ENCODE measurements at places on chromosomes 6 and 20.

- no peak for DNase-seq
Measured at GRCh38 chr6:86581833-86582232, 355.5 kb upstream of the HTR1E start.

- peak; percentile 51 for DNase-seq
Measured at GRCh38 chr6:41239467-41240159, 11.5 kb downstream of the TREML4 start.

GRCh38 chr6:7052443-7053011, 55.2 kb upstream of the RREB1 start:
- peak; percentile 45 for DNase-seq

DNA sequence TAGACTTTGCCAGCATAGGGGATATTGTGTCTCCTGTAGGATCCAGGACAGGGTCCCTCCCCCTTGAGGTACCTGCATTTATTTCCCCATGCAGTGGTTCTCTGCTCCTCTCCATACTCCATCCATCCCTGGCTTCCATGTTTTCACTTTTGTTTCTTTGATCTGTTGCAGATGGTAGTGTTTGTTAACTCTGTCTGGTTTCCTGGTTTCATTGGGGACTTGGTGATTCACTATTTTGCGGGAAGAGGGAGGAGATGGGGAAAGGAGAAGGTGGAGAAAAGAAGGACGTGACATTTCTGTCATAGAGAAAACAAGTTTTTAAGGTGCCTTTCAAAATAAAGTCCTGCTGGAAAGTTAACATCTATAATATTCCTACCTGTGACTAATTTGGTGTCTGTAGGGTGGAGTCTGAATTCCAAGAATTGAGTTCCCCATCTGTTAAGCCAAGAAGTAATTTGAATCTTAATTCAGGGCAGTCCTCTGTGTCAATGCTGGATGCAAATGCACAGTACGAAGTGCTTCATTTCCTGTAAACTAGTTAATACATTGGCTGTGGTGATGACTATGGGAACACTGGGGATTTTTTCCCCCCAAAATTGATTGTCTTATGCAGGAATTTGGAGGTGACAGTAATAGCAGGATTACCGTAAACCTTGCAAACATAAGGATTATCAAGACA, 6.9 kb upstream of the RNF144B start:
- no peak for DNase-seq

- no peak for DNase-seq
Measured at GRCh38 chr20:8062756-8063155, 43.2 kb upstream of the TMX4 start.

DNA sequence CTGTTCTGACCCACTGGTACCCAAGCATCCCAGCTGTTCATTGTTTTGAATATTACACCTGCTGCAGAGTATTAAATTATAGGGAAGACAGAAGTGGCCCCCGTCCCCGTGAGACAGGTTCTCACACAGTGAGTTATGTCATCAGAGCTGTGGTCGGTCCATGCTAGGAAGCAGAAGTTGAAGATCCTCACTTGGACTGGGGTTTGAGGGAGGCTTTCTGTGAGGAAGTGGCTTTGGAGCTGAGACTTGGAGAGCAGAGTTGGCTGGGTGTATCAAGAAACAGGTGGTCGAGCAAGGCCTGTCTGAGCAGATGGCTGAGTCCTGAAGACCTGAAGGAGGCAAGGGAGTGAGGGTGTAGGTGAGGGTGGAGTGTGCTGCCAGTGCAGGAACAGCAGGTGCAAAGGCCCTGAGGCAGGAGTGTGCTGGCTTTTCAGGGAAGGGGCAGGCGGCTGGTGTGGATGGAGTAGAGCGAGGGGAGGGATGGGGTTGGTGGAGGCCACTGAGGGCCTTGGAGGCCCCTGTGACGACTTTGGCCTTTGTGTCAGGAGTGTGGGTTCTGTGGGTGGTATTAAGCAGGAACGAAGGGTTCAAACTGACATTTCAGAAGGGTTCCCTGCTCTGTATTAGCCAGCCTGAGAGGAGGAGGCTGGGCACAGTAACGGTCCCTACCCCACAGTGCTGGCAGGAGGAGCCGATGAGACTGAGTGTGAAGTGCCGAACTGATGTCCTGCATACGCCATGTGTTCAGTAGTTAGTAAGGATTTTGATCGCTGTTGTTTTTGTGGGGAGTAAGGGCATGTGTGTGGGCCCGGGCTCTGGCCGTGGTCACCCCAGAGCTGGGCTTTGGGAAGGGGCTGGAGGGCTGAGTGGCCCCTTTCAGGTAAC, 11.8 kb downstream of the SRC start:
- DNase-seq, result no peak

DNA sequence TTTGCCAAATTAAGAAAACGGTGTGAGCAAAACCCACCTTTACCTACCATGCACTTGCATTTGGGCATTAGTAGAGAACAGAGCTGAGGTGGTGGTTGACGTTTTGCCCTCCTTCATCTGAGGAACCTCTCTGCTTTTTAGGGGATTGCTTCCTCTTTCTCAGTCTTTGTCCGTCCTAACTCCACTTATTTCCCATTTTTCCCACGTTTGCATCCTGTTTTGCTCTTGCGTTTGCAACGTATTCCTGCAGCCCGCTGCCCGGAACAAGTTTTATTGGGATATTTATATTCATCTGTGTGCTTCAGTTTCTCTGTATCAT, 374 bp upstream of the SERINC1 start:
- DNase-seq, result no peak

- DNase-seq, result no peak
Measured at GRCh38 chr6:101146389-101146788, 247.1 kb upstream of the GRIK2 start.

- no peak for DNase-seq
Measured at GRCh38 chr6:14270925-14271788, 153.6 kb downstream of the CD83 start.

DNA sequence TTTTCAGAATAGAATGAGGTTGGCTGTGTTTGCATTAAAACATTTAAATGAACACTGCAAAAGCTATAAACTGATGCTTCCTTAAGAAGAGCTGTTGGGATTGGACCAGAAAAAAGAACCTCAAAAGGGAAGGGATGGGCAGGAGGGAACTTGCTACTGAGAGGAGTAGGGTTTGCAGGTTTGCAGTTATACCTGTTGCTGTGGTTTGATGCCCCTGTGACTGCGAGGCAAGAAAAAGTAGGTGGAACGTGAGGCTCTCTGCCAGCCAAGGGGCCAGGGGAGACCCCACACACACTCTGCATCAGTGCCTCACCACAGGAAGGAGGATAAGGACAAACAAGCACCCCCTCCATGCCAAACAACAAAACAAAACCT, 197.2 kb downstream of the BCAS1 start:
- DNase-seq, result no peak

- no peak for DNase-seq
Measured at GRCh38 chr6:135657207-135657606, 159.7 kb upstream of the AHI1 start.

DNA sequence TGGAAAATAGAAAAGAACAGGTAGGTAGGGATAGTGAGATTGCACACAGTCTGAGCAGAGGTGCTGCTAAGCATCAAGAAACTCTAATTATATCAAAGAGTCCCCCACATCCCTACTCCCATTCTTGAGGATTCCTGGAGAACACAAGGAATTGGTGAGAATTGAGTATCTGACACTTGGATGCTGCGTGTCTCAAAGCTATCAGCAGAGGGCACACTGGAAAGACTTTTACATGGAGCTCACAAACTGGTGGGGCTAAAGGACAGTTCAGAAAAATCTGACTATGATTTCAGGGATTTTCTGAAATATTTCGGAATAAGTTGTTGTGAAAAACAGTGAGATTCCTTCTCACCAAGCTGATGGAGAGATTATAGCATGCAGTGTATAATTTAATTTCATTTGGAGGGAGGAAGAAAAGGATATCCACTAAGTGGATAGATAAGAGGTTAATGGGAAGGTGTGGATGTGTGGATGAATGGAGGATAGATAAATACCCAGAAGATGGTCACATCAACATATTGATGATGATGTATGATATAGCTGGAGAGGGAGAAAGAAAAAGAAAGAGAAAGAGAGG, 215.4 kb upstream of the DEFB112 start:
- DNase-seq, result peak; percentile 7

DNA sequence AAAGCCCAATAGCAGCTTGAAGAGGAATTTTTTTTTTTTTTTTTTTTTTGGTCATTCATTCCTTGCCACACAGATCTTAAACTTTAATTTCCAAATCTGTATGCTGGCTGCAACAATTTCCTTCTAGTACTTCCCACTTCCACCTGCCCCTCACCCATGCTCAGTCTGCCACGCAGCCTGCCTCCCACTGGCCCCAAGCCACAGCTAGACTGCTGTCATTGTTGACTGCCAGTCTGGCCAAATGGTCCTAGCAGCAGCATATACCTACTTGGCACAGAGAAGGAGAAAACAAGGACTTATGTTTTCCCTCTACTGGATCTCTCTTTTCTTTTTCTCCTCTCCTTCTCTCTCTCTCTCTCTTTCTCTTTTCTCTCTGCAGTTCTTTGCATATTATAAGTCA, 118.3 kb upstream of the HEY2 start:
- DNase-seq, result no peak

GRCh38 chr6:43606019-43606418, 23.0 kb downstream of the GTPBP2 start:
- DNase-seq, result no peak

DNA sequence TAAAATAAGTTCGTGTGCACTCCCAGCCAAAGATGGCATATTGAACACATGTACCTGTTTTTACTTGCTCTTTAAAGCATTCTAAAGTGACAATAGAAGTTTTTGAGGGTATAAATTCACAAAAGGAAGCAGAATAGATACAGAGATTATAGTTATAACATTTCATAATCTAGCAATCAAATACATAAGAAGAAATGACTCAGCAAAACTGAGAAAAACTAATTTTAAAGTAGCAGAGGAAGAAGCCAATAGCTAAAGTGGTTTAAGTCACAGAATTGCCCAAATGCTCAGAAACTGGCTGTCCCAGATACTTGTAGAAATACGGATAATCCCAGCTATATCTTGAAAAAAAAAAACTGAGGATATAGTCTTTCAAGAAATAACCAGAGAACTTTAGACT, 49.2 kb upstream of the TBC1D32 start:
- no peak for DNase-seq

DNA sequence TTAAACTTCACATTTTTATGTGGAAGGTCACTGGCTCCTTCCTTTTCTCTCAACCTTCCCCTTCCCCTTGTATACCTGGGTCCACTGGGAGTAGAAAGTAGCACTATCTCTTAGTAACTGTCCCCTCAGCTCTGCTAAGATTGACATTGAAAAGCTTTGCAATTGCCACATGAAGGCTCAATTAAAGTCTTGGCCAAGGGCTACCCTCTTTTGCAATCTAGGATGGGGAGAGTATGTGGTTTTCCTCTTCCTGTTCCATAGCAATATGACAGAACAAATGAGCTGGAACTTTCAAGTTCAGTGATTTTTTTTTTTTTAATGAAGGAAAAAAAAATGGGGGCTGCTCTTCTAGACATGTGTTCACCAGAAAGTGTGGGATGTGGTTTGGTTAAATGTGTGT, 37.1 kb downstream of the PROKR2 start:
- no peak for DNase-seq

All from ELF-1 (cell line).